Upper lobe of right lung (tissue), 1 donor: ENCODE measurements at places on chromosomes 12 and 14.

GRCh38 chr12:16130343-16130742 lies 147.1 kb downstream of the SLC15A5 start:
- DNase-seq, result no peak

GRCh38 chr14:104635717-104636116 lies 31.1 kb upstream of the TMEM179 start:
- no peak for DNase-seq

DNA sequence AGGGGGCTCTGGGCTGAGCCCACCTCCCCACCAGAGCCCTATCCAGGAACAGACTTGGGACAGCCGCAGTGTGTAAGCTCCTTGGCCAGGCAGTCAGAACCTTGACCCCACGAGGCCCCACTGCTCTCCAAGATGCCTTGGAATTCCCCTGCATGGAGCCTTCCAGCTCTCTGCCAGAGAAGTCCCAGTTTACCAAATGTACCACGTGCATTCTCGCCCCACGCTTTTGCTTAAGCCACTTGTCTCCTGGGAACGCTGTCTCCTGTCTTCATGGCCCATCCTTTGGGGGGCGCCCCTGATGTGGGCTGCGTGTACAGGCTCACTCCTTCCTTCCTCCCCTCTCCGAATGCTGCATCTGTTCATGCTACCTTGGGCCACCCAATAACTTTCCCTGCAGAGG lies 7.9 kb downstream of the FAIM2 start:
- no peak for DNase-seq

DNA sequence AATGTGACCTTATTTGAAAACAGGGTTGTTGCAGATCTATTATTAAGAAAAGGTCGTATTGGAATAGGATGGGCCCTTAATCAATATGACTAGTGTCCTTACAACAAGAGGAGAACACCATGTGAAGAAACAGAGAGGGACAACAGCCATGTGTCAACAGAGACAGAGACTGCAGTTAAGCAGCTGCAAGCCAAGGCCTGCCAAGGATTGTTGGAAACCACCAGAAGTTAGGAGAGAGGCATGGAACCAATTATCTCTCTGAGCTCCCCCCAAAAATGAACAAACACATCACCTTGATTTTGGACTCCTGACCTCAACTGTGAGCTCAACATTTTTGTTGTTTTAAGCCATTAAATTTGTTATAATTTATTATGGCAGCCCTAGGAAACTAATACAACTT lies 214.6 kb upstream of the PRKD1 start:
- no peak for DNase-seq

DNA sequence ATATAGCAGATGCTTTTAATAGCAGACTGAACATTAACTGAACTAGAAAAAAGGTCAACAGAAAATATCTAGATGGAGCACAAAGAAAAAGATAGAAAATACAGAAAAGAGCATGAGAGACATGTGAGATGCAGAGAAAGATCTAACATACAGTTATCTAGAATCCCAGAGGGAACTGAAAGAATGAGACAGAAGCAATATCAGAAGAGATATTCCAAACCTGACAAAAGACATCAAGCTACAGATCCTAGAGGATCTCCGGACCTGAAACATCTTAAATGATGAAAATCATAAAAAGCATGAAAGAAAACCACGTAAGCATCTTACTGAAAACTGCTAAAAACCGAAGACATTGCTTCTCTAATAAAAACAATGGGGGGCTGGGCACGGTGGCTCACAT lies 75.0 kb downstream of the NUMB start:
- no peak for DNase-seq

GRCh38 chr12:62434494-62435302 lies 31.9 kb upstream of the MON2 start:
- no peak for DNase-seq

GRCh38 chr14:104128981-104129380 lies 9.4 kb upstream of the KIF26A start:
- no peak for DNase-seq

DNA sequence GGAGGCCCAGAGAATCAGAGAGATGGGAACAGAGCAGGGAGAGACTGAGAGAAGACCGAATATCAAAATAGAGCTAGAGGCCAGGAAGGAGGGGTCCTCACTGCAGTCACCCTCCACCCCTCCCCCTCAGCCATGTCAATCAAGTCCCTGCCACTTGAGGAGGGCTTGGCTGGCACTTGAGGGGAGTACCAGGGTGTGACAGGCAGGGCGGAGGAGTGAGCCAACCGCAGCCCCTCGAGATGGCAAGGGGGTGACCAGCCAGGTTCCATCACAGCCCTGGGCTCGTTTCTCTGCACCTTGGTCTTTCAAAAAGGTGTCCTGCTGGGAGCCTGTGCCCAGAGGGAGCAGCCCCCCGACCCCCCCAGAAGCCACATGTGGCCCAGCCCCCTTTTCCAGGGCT lies 4.2 kb downstream of the AQP5 start:
- DNase-seq, result peak; percentile 64

DNA sequence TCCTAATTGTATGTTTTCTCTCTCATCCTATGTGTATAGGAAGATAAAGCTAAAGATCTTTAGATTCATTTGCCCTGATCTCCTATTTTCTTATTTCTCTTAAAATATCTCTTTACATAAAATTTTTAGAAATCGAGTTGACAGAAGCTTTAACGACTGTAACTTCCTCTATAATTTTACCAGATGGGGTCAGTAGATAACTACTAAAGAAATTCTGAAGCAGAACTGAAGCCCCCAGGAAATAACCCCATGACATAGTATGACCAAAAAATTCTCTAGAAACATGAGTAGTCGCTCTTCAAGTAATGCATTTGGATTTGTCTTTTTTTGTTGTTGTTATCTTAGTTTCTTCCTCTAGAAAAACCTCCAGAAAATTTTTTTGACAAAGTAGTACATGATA lies 288.0 kb downstream of the ERC1 start:
- no peak for DNase-seq

DNA sequence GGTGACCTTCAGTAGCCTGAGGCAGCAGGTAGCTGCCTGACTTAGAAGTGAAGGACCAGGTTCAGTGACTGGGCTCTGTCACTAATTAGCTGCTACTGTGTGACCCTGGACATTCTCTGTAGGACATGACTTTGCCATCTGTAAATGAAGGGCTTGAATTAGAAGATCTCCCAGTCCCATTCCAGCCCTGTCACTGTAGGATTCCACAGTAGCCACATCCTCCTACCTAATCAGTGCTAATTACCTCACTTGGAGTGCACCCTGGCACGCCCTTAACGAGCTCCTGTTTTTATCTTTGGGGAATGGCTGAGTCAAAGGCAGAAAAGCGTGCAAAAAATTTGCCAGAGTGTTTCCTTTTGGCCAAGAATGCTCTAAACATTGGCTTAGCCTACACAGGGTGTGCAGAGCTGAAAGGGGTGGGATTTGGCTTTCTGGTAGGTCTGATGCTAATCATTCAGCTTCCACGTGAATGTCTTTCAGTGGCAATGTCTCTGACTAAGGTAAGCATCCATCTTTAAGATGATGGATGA lies 6.8 kb downstream of the NTF3 start:
- DNase-seq, result no peak

- no peak for DNase-seq
Observed at GRCh38 chr12:76080729-76081415, 3.6 kb downstream of the NAP1L1 start.

DNA sequence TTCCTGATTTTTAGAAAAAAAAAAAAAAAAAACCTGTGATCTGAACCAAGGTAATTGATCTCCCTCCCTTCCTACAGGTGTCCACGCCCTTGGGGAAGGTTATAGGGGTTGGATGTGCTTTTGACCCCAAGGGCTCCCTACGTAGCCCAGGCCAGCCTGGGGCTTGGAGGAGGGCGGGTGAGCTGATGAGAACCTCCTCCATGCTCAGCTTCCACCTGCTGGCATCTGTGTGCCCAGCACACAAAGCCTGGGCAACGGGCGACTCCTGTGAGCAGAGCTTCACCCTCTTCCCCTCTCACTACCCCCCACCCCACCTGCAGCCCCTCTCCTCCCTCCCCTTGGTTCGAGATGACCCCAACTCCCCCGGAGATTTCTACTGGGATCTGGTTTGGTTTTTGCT lies 25.3 kb upstream of the INF2 start:
- no peak for DNase-seq

- no peak for DNase-seq
Observed at GRCh38 chr12:105705765-105706164, 375.3 kb downstream of the C12orf75 start.

DNA sequence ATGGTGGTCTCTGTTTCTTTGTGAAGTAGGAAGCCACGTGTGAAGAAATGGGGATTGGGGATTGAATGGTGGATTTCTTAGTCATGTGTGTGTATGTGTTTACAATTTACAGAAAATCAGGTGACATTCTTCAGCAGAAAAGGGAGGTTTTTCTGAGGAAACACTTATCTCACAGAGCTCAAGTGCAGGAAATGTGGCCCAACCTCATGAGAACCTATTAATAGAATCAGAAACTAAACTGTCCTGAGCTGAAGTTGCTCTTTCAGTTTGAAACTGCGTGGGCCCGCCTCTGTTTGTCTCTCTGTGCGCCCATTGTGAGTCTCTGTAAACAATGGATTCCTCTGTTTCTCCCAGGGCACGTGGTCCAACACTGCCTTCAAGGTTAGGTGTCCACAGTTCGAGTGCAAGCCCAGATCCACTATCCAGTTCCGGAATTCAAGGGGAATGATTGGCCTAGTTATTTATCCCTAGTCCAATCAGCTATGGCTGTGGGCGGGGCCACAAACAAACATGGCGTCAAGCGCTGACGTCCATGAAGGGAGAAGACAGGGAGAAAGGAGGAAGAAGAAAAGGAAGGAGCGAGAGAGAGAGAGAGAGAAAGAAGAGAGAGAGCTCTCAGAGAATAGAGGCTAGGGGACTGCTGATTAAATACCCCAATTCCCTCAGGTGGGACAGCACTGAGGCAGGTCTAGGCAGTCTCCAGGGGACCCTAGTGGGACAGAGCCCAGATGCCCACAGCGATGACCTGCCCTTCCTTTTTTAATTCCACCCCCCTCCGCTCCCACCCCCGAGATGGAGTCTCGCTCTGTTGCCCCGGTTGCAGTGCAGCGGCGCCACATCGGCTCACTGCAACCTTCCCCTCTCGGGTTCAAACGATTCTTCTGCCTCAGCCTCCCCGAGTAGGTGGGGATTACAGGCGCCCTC lies 31.4 kb upstream of the C12orf76 start:
- peak; percentile 82 for DNase-seq

- no peak for DNase-seq
Observed at GRCh38 chr14:89296281-89296745, 120.7 kb downstream of the FOXN3 start.

DNA sequence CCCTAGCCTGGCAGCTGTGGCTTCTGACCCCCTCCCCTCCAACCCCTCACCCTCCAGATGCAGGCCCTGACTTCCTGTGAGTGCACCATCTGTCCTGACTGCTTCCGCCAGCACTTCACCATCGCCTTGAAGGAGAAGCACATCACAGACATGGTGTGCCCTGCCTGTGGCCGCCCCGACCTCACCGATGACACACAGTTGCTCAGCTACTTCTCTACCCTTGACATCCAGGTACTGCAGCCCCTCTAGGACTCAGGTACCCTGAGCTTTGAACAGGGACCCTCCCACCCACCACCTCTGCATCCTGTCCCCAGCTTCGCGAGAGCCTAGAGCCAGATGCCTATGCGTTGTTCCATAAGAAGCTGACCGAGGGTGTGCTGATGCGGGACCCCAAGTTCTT lies 6.0 kb upstream of the IRF9 start:
- DNase-seq, result no peak

GRCh38 chr14:60904381-60904780 lies 76.5 kb downstream of the TRMT5 start:
- DNase-seq, result no peak

- no peak for DNase-seq
Observed at GRCh38 chr12:131330106-131330815, 376.6 kb downstream of the ADGRD1 start.

- DNase-seq, result no peak
Observed at GRCh38 chr12:71591601-71592000, 72.0 kb downstream of the ZFC3H1 start.

DNA sequence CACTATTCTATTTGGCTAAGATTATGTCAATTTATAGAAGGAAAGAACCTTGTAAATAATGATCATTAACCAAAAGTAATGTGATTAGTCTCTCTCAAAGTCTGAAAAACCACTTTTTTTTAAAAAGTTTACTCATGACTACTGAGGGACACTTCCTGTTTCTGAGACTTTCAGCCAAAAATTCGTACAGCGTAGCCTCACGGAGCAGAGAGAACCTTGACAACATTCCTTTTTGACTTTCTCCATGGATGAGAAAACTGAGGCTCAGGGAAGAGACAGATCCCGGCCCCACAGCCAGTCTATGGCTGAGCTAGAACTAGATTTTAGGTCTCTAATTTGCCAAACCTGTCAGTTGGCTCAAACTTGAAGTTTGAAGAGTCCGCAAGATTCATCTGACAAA lies 68.2 kb downstream of the DAD1 start:
- DNase-seq, result no peak

- no peak for DNase-seq
Observed at GRCh38 chr12:94327809-94328208, 131.9 kb downstream of the CEP83 start.

- no peak for DNase-seq
Observed at GRCh38 chr12:14771651-14772137, 31.6 kb downstream of the WBP11 start.

DNA sequence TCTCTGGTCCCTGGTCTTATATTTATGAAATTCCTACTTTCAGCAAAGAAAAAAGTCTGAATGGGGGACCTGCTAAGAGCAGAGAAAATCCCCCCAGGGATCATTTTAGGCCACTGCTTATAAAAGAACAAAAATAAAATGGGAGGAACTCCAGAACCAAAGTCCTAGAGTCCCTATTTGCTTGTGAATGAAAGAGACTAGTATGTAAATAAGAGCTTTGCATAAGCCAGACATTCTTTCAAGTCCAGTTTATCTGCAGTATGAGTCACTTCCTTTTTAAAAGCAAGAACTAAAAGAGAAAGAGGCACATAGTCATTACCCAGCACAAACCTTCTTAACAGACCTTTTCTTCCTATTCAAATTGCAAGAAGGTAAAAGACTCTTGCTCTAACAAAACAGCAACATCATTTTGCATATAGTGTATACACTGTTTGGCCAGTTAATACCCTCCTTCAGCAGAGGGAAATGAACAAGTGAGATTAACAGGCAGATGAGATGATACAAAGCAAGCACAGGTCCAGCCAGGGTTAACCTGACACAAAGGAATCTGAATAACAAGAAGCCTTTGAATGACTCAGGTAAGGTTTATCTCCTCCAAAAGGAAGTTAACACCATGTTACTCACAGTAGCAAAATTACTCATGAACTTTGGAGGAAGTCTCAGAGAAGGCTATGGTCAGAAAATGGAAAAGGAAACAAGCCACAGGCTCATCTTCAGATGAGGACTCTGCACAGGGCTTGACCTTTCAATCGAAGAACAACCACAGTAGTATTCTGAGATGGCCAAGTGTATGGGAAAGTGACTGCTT lies 87.3 kb downstream of the PHLDA1 start:
- no peak for DNase-seq

DNA sequence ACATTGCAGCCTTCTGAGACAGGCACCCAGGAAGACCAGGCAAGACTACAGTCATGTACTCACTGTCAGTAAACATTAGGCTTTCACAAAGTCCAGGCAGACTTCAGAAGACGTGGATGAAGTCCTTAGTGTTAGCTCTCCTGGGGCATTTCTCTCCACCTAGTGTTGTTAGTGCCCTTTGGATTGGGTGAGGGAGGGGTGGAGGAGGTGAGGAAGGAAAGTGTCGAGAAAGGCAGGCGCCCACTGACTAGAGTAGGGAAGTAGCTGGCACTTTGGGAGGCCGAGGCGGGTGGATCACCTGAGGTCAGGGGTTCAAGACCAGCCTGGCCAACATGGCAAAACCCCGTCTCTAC lies 20.2 kb downstream of the TMEM229B start:
- DNase-seq, result no peak
